Diencephalon (tissue), 1 donor: ENCODE measurements at places on chromosomes 3 and 15. TPM values are rescaled to one million over a fixed set of nuclear protein-coding genes. Genes with fewer than 3 reads are reported as not detected.

ATP2B2 gene
- total RNA-seq, result 73.4 TPM

MYO5C gene
- 3.0 TPM for total RNA-seq

BCL2A1 gene
- 3.0 TPM for total RNA-seq

SOX2 gene
- 188 TPM for total RNA-seq

TM4SF1 gene
- total RNA-seq, result 17.3 TPM

CLRN1 gene
- total RNA-seq, result not detected

TTLL13 gene
- total RNA-seq, result not detected

SPINT1 gene
- 6.9 TPM for total RNA-seq

HTR3E gene
- total RNA-seq, result not detected

CACNA2D2 gene
- 25.4 TPM for total RNA-seq

TRPM1 gene
- not detected for total RNA-seq

TRIM42 gene
- not detected for total RNA-seq

RTP3 gene
- total RNA-seq, result not detected

CIDEC gene
- total RNA-seq, result not detected

KBTBD13 gene
- not detected for total RNA-seq

TJP1 gene
- total RNA-seq, result 74.3 TPM

KCNMB3 gene
- total RNA-seq, result 3.2 TPM

MCF2L2 gene
- total RNA-seq, result 60.9 TPM

CFAP20DC gene
- 3.2 TPM for total RNA-seq

CHRD gene
- 6.0 TPM for total RNA-seq

CCR9 gene
- not detected for total RNA-seq

HIGD2B gene
- not detected for total RNA-seq

P3H2 gene
- total RNA-seq, result 2.3 TPM

HRH1 gene
- 7.8 TPM for total RNA-seq

KLHL40 gene
- 0.23 TPM for total RNA-seq

PLA2G4F gene
- not detected for total RNA-seq

MYRIP gene
- 13.8 TPM for total RNA-seq

ROPN1B gene
- 3.2 TPM for total RNA-seq

GOLGA8M gene
- total RNA-seq, result not detected

MESP1 gene
- 2.5 TPM for total RNA-seq

MYLK gene
- total RNA-seq, result 13.6 TPM

ZBTB20 gene
- 61.1 TPM for total RNA-seq

CHDH gene
- total RNA-seq, result 3.9 TPM

EFHB gene
- total RNA-seq, result 1.6 TPM

IL17RD gene
- 27.7 TPM for total RNA-seq

SLC12A8 gene
- 5.8 TPM for total RNA-seq

SLC22A13 gene
- total RNA-seq, result 0.69 TPM

TIGIT gene
- not detected for total RNA-seq

TBC1D2B gene
- 17.1 TPM for total RNA-seq

GADL1 gene
- 4.8 TPM for total RNA-seq

GOLGA6C gene
- not detected for total RNA-seq

KNL1 gene
- total RNA-seq, result 12.0 TPM

EXOG gene
- 22.1 TPM for total RNA-seq

HTR3D gene
- total RNA-seq, result not detected

SPG21 gene
- total RNA-seq, result 55.8 TPM

MESP2 gene
- 0.92 TPM for total RNA-seq

MRPL46 gene
- total RNA-seq, result 19.6 TPM

HYAL1 gene
- 0.69 TPM for total RNA-seq

CKMT1B gene
- 17.1 TPM for total RNA-seq

SUSD5 gene
- 7.4 TPM for total RNA-seq

NCK1 gene
- 42.7 TPM for total RNA-seq

STAB1 gene
- total RNA-seq, result 16.8 TPM

CCDC14 gene
- 61.1 TPM for total RNA-seq

CDHR4 gene
- total RNA-seq, result 0.23 TPM

GOLGA6A gene
- 0.23 TPM for total RNA-seq

LDHAL6B gene
- total RNA-seq, result not detected
